Smooth muscle cell of trachea (primary cell): ENCODE measurements at places on chromosomes 12 and 14. TPM values are rescaled to one million over a fixed set of nuclear protein-coding genes. Genes with fewer than 3 reads are reported as not detected.

Gene CIT
- 12.9 and 52.4 TPM in 2 replicates for total RNA-seq

Gene DUSP16
- 9.6 and 11.8 TPM in 2 replicates for total RNA-seq

Gene TTC9
- total RNA-seq, result 0.15 and 0.17 TPM in 2 replicates

Gene PHLDA1
- 131 and 269 TPM in 2 replicates for total RNA-seq

Gene KRT81
- 0.15 TPM in 1 of 2 replicates, not detected in the other for total RNA-seq

Gene SERPINA9
- total RNA-seq, result 0.50 TPM in 1 of 2 replicates, not detected in the other

Gene EIF2B2
- total RNA-seq, result 58.8 and 70.3 TPM in 2 replicates

Gene GOLT1B
- total RNA-seq, result 39.9 and 50.9 TPM in 2 replicates

Gene HELB
- 2.6 and 6.0 TPM in 2 replicates for total RNA-seq

Gene TSPAN19
- under 0.01 TPM in 1 of 2 replicates, not detected in the other for total RNA-seq

Gene CACNA2D4
- 0.87 and 1.5 TPM in 2 replicates for total RNA-seq

Gene LRRC10
- not detected in 2 replicates for total RNA-seq

Gene SERPINA12
- not detected in 2 replicates for total RNA-seq

Gene SERPINA5
- total RNA-seq, result 0.17 TPM in 1 of 2 replicates, not detected in the other

Gene PZP
- not detected in 2 replicates for total RNA-seq

Gene TMEM132C
- not detected in 2 replicates for total RNA-seq

Gene BCL11B
- total RNA-seq, result under 0.01 TPM in 1 of 2 replicates, not detected in the other

Gene IFI27L2
- 99.8 and 126 TPM in 2 replicates for total RNA-seq

Gene PLEKHG3
- total RNA-seq, result 0.87 and 1.5 TPM in 2 replicates

Gene FAR2
- total RNA-seq, result 12.1 and 13.2 TPM in 2 replicates

Gene KRT8
- total RNA-seq, result 1.9 and 5.6 TPM in 2 replicates

Gene TPPP2
- total RNA-seq, result under 0.01 TPM in 1 of 2 replicates, not detected in the other

Gene NPFF
- not detected in 2 replicates for total RNA-seq

Gene GPR132
- 0.15 and 0.33 TPM in 2 replicates for total RNA-seq

Gene CISTR
- total RNA-seq, result not detected in 2 replicates

Gene MFAP5
- 12.5 and 14.9 TPM in 2 replicates for total RNA-seq

Gene PTPRO
- total RNA-seq, result 1.2 and 2.3 TPM in 2 replicates

Gene PRB2
- not detected in 2 replicates for total RNA-seq

Gene DYRK4
- 36.2 and 52.7 TPM in 2 replicates for total RNA-seq

Gene CDKN1B
- 42.8 and 43.5 TPM in 2 replicates for total RNA-seq

Gene CLEC4E
- not detected in 2 replicates for total RNA-seq
